ACHN (cell line): ENCODE measurements at places on chromosomes 16 and 17.

DNA sequence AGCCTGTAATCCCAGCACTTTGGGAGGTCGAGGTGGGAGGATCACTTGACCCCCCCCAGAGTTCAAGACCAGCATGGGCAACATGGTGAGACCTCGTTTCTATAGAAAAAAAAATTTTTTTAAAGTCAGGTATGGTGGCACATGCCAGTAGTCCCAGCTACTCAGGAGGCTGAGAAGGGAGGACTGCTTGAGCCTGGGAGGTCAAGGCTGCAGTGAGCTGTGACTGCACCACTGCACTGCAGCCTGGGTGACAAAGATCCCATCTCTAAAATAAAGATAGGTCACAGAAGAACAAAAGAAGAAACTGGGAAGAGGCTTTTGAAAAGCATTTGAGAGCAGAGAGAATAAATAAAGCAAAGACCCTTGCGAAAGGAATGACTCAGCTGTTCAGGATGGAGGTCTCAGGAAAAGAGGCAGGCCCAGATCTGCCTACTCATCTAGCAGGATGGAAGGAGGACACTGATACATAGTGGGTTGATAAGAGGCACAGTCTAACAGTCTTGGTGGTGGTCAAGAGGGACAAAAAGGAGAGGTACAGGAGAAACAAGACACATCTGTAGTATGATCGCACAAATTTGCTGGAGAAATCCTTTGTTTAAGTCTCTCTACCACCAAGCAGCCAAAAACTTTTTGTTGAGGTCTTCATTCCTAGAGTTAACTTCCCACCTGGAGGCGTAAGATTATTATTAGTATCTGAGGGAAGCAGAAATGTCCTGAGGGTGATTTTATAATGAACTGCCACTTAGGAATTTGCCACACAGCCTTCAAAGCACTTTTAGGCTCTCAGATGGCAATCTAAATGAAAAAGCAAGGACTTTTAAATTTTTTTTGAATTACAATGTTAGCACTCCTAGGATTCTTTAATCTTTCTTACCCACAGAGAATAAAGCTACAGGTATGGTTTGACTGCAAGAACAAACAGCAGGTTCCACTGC, 17.6 kb downstream of the ZSWIM7 start:
- no peak for DNase-seq

DNA sequence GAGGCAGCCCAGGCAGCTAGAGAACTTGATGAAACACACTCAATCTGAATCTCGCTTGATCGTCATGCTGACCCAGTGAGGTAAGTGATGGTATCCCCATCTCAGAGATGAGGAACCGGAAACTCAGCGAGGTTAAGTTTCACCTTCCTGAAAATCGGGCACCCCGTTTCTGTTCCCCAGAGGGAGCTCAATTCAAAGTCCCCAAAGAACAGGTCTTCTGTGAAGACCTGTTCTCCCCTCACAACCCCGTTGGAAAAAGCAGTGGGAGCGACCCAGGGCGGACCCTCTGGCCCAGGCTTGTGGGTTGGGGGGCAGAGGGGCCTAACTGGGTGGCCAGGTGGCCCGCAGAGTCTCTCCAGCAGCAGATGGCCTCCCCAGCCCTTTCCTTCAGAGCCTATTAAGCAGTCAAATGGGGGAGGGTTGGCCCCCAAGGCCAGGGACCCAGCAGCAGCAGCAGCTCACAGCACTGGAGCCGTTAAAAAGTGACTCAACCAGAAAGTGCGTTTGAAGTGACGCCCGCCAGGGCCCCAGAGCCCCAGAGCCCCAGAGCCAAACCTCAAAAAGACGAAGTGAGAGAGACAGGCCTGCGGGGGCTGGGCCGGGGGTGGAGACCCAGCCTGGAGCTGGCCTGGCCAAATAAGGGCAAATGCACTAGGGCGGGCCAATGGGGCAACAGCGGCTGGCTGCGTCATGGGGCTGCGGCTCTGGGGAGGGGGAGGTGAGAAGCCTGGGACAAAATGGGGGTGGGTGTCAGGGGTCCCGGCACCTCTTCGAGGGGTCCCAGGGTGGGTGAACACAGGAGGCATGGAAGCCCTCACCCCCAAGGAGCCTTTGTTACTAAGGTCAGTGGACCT, 9.2 kb upstream of the TSPOAP1 start:
- DNase-seq = no peak

DNA sequence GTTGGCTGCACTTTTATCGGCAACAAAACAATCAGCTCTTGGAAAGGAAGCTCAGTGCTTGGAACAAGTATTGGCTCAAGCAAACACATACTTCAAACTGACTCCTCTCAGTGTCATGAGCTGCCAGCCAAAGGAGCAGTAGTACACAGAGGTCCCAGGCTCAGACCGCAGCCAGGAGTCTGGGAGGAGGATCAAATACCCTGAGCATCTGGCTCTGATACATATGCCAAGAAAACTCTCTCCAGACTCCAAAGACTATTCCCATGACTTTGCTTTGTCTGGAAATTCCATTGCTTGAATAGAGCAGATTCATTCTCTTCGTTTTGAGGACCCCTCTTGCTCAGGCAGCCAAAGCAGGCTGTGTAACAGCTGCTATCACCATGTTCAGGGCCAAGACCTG, 501.6 kb upstream of the PSMD7 start:
- no peak for DNase-seq

- no peak for DNase-seq
Measured at GRCh38 chr16:57632568-57632967, 4.1 kb downstream of the ADGRG1 start.

- no peak for DNase-seq
Measured at GRCh38 chr16:58428621-58429542, 36.6 kb downstream of the GINS3 start.

GRCh38 chr16:11202260-11203091, 53.5 kb downstream of the SOCS1 start:
- DNase-seq = peak; percentile 44

DNA sequence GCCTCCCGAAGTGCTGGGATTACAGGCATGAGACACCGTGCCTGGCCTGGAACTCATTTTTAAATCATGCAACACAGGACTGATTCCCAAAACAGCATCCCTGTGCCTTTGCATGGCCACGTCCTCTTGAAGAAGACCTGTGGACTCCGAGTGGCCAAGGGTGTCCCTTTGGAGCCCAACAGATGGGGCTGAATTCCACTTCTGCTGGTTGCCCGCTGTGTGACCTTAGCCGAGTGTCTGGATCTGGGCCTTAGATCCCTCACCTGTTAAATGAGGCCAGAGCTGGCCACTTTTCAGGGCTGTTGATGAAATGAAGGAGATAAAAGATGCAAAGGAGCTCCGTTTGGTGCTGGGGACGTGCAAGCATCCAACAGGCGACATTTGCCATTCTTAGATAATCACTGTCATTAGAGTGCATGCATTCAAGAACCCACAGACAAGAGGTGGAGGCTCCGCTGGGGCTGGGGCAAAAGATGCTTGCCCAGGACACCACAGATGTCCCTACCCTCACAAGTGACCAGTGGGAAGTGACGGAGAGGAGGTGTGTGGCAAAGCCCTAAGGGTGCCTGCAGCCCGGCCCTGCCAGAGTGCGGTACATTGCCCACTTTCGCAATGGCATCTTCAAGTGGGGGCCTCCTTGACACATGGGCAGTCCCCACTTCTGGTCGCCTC, 354.1 kb upstream of the TNRC6C start:
- no peak for DNase-seq

DNA sequence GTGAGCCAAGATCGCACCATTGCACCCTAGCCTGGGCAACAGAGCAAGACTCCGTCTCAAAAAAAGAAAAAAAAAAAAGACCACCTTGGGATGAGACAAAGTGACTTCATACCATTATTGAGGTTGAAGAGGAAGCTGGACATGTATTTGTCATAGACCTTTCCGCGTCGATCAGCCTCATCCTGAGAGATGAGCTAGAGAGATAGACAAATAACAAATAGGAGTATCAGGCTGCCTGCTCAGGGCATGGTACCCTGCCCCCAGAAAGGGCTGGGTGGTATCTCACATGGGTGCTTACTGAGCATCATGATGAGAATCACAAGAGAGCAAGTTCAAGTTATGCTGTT, 22.1 kb downstream of the CNTNAP1 start:
- DNase-seq = no peak

GRCh38 chr17:42386777-42387657, 1.2 kb downstream of the STAT3 start:
- no peak for DNase-seq

GRCh38 chr17:42252597-42253550, 23.3 kb downstream of the STAT5B start:
- no peak for DNase-seq

- no peak for DNase-seq
Measured at GRCh38 chr16:75383141-75383540, 50.2 kb downstream of the CFDP1 start.

DNA sequence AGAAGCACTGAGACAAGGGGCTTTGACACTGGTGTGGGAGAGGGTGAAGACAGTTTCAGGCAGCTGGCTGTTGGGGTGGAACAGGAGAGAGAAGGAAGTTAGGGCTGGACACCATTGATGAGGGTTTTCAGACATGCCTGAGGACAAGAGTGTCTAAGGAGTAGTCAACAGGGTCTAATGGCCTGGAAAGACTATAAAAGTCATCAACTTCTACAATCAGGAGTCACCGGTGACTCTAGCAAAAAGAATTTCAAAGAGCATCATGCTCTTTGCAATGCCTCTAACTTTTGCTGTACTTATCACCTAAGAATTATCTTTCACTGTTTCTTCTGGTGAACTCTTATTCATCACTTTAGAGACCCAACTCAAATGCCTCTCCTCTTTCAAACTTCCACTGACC, 213.9 kb downstream of the C16orf78 start:
- no peak for DNase-seq

GRCh38 chr17:79485419-79485985, 125.3 kb downstream of the RBFOX3 start:
- DNase-seq = no peak

DNA sequence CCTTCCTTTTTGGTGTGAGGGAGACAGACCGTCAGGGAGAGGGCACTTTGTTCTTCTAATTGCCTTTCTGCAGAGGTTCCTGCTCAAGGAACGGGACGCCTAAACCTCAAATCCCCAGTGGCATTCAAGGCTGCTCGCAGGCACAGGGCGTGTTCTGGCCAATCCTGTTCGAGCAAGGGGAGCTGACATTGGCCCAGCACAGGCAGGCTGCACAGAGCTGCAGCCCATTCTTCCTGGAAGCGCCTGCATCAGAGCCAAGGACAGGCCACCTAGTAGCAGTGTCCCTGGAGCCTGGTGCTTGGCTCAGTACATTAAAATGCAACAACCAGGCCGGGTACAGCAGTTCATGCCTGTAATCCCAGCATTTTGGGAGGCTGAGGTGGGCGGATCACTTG, 72.2 kb upstream of the CREBBP start:
- no peak for DNase-seq

DNA sequence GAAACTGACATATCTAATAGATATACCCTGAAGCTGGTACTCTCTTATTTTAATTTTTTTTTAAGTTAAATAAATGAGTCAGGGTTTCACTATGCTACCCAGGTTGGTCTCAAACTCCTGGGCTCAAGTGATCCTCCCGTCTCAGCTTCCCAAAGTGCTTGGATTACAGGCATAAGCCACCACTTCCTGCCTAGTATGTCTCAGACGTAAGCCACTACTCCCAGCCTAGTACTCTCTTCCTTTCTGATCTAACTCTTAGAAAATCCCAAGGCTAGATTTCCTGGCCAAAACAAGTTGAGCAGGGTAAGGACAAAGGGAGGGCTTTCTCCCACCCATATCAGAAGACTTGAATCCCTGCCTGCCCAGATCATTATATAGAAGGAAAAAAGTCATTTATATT, 33.7 kb downstream of the HOXB1 start:
- no peak for DNase-seq

- DNase-seq = no peak
Measured at GRCh38 chr16:28146536-28146935, 65.2 kb downstream of the XPO6 start.

DNA sequence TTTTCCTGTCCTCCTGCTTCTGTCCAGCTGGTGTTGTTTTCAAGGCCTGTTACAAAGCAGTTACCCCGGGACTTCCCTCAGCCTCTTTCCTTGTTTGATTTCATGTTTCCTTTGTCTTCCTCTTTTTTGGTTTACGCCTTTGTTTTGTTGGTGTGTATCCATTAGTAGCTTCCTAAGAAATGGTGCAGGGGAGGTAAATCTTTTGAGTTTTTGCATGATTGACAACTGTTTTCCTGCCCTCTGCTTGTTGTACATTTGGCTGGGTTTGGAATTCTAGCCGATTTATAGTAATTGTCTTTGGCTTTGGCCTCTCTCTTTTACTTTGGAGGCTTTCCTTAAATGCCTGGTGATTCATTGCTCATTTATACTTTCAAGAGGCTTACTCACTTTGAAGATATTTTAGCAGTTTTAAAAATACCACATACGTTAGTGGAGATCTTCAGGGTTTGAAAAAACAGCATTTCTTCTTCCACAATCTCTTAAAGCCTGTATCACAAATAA, 32.8 kb downstream of the DNAH2 start:
- peak; percentile 89 for DNase-seq

GRCh38 chr16:46830417-46830901, 521 bp downstream of the C16orf87 start:
- DNase-seq = peak; percentile 37

- no peak for DNase-seq
Measured at GRCh38 chr16:25060920-25061319, 45.8 kb upstream of the ARHGAP17 start.

GRCh38 chr17:7437950-7438614, 1.2 kb upstream of the FGF11 start:
- DNase-seq = no peak

DNA sequence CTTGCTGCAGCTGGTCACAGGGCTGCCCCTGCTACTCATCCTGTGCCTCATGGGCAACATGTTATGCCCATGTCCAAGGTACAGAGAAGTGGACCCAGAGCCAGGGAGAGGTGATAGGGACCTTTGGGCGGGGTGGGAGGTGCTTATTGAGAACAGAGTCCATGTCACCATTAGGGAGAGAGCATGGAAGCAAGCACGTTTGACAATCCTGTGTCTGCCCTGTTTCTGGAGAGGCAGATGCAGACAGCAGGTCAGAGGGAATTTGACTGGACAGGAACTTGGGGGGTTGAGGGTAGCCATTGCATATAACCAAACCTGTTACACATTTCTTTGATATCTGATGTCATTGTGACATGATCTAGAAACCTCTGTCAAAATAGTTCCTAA, 14.3 kb upstream of the ARL4D start:
- no peak for DNase-seq

GRCh38 chr16:29975811-29976511, 2.3 kb downstream of the TAOK2 start:
- no peak for DNase-seq

DNA sequence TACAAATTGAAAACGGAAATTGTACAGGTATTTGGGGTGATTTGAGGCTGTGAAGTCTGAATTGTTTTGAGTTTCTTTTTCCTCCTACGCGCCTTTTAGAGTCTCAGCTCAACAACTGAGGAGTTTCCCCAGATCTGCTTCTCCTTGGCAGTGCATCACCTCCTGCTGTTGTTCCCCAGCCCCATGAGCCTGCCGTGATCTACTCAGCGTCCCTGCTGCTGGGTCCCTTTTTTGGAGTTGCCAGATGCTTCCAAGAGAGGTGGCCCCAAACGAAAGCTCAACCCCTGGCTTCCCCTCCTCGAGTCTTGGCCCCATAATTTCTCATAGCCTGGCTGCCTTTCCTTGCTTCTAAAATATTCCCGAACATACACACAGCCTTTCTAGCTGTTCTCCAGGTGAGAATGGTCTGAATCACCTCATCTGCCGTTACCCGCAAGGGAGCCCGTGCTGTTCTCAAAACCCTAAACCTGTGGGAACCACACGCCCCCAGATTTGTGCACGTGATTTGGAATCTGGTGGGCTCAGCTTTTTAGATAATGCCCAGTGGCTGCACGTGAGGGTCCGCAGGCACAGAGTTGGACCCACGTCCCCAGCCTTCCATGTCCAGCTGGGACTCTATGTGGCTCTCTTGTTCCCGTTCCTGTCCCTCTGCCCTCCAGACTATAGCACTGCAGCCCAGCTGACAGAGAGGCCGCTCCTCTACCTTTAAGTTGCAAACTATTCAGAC, 179.1 kb upstream of the CHMP6 start:
- DNase-seq = no peak

GRCh38 chr17:2034157-2034556, 4.2 kb downstream of the DPH1 start:
- DNase-seq = peak; percentile 46
